ENCODE measurements at places on chromosomes 13 and 19.

DNA sequence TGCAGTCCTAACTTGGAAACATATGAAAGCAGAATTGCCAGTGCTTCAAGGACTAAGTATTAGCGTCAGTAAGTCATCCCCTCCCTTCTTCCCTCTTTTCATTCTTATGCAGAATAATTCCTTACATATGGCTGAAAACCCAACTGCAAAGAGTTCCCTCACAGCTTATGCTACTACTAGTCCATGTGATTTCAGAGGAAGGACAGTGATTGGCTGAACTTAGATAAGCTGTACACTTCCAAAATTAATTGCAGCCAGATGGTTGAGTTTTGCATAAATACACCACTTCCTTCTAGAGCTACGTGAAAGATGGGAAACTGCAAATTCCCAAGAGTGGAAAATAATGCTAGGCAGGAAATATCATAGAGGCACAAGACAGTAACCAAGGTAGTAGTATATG is 730.4 kb downstream of the OLFM4 start:
- no peak for DNase-seq

DNA sequence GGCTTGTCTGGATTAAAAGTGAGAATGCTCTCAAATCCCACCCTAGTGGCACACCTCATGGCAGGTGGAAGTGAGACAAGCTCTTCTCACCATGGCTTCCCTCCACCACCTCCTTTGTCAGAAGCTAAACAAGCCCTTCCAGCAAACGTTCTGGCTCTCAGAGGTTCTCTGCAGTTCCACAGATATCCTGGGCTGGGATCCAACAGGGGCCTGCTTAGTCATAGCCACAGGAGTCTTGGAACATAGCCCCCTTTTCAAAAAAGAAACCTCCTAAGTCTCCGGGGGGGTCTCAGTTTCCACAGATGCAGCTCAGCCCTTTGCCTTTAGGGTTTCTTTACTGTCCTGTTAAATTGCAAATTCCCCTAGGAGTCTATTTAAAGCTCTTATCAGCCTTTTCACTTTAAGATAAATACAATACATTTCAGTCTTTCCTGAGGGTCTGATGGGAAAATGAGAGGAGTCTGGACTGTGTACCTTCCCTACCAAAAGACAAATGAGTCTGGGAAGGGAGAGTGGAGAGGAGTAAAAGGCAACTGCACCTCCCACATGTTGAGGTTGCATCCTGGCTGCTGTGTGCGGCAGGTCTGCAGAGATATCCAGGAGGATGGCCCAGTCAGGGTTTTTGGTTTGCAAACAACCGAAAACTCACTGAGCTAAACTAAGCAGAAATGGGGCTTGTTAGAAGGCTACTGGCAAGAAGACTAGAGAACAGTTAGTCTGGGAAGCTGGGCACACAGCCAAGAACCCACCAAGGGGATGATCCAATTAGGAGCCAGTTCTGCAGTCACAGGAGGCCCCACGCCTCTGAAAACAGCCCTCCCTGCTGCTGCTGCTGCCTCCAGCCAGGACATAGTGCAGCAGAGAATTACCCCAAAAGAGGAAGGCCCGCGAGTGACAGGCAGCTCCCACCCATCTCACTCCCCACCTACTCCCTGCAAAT is 41.4 kb upstream of the SERP2 start:
- DNase-seq = peak; percentile 96

GRCh38 chr13:41827507-41828213 is 133.2 kb downstream of the VWA8 start:
- peak; percentile 97 for DNase-seq

GRCh38 chr13:33158816-33159215 is 126.7 kb downstream of the STARD13 start:
- DNase-seq = peak; percentile 61

- DNase-seq = no peak
Observed at GRCh38 chr19:821825-822503, at the start of gene PLPPR3. TSS of gene PLPPR3 (minus strand) at chr19:821955. CDS start at chr19:821559, 396 bp downstream.

GRCh38 chr19:36973844-36974195 is 57.7 kb downstream of the ZNF568 start:
- no peak for DNase-seq

- DNase-seq = no peak
Observed at GRCh38 chr13:27919659-27919933, 204 bp upstream of the PDX1 start.

DNA sequence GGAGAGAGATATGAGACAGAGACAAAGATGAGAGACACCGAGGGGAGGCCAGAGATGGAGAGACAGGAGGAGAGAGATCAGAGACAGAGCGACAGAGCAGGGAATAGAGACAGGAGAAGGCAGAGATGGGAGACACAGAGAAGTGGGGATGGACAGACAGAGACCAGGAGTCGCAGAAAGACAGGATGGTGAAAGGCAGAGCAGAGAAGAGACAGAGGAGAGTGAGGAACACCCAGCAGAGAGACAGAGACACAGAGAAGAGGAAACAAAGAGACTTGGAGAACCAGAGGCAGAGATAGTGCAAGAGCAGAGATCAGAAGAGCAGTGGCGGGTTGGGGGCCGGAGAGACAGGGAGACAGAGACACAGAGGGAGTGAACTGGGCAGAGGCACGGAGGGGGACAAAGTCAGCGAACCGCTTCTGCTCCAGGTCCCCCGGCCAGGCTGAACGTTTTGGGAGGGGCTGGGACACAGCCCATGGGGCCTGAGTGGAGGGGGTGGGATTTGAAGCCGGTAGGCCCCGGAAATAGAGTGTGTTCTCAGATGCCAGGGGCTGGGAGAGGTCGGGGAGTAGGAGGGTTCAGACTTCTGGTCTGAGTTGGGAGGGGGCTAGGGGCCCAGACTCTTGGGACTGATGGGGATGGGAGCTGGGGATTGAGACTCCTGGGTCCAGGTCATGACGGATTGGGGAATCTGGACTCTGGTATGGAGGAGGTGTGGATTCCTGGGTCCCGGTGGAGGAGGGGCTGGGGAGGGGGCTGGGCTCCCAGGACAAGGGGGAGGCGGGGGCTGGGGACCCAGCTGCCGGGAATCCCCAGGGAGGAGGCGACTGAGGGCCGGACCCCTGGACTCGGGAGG is 654 bp downstream of the ZNF579 start:
- DNase-seq = peak; percentile 41

- DNase-seq = no peak
Observed at GRCh38 chr19:2413629-2414028, 13.8 kb downstream of the TIMM13 start.
